HEK293T (cell line): ENCODE measurements at places on chromosomes 7 and 10.

GRCh38 chr7:151624246-151624928 lies 104.7 kb upstream of the RHEB start:
- DNase-seq, result no peak

GRCh38 chr10:47243791-47244190 lies 56.2 kb upstream of the GDF10 start:
- DNase-seq, result no peak

GRCh38 chr7:1999278-1999984 lies 233.3 kb downstream of the MAD1L1 start:
- no peak for DNase-seq

DNA sequence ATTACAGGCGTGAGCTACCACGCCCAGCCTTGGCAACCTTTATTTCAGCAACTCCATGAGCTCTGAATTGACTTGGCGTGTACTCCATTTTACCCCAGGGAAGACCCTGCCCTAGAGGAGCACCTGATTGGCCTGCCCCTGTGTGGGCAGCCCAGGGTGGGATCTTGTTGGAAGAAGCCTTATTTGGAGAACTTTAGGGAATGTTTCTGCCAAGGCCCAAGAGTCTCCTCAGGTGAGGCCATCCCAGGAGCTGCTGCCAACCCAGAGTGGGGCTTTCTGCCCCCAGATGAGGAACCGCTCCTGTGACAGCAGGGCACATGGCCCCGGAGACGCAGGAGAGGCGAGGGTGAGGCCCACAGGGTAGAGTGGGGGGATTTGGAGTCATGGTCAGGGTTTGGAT lies 42.0 kb downstream of the VWA2 start:
- no peak for DNase-seq

DNA sequence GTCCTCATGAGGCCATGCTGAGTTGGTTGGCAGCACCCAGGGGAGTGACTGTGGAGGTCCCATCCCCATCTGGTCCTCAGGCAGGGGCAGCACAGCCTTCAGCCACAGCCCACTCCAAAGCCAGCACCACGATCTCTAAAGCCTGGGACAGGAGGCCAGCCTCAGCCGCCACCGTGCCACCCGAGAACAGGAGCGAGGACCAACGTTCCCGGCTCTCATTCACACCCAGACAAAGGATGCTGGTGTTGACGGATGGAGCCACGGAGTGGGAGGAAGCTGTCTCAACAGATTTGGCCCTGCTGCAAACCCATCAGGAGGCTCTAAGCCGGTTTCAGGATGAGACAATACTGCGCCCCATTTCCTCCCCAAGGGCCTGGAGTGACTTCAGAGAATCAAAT lies 42.7 kb upstream of the PPP2R2D start:
- DNase-seq, result no peak

GRCh38 chr10:46016190-46016589 lies 14.2 kb downstream of the NCOA4 start:
- no peak for DNase-seq
